AG08396 (cell line): ENCODE measurements at places on chromosomes 4 and X.

DNA sequence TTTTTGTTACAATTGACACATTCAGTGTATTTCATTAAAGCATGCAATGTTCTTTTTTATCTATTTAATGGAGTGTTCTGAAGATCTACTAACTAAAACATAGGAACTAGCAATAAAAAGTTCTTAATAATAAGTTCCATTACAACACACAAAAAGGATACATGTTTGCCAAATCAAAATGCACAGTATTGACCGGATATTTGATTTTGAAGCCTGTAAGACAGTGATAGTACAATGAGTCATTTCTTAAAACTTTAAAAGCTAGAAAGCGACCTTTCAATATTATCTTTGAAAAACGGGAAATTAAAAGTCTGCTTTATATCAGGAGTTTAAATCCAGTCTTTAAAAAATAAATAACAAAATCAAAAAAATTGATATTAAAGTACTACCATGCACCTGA is 2.4 kb upstream of the PRDM5 start:
- no peak for DNase-seq

- no peak for DNase-seq
Measured at GRCh38 chr4:5989236-5990225, 28.7 kb downstream of the C4orf50 start.

- no peak for DNase-seq
Measured at GRCh38 chrX:12704706-12705105, 86.5 kb upstream of the PRPS2 start.

GRCh38 chrX:79036157-79036880 is 91.1 kb downstream of the P2RY10 start:
- DNase-seq = no peak

DNA sequence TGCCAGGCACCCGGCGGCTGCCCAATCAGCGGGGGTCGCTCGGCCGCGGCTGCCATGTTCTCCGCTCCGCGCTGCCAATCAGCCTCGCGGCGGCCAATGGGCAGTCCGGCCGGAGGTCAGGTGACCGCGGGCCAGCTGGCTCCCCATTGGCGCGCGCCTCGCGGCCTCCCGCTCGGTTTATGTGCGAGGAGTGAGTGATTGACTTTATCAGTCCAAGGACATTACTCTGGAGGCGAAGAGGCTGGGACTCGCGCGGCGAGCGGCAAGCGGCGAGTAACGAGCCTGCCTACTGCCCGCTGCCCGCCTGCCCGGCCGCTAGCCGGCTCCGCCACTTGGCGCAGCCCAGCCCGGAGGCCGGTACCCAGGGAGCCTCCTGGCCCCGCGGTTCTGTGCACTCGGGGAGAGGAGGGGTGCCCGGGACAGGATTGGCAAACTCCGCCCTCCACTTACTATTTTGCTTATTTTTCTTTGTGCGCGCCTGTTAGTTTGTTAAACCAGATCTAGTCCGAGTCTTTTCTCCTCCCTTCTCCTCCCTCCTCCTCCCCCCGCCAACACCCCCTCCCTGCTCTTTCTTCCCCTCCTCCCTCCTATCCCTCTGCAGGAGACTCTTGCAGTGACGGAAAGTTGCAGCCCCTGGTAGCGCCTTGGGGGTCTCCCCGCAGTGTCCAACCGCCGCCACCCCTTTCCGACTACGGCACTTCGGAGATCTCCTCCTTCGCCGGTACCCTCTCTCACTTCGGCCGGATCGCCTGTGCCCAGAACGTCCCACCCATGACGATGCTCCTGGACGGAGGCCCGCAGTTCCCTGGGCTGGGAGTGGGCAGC is at the start of gene ZIC3:
Gene ZIC3, plus strand, starts transcription at position 207 of the 825 bp plus-strand sequence. Its CDS starts 565 bp downstream, at position 772.
- peak; percentile 70 for DNase-seq

GRCh38 chrX:48917139-48918001 is 1.5 kb downstream of the PIM2 start:
- peak; percentile 92 for DNase-seq
